ENCODE measurements at places on chromosomes 2 and 18.

DNA sequence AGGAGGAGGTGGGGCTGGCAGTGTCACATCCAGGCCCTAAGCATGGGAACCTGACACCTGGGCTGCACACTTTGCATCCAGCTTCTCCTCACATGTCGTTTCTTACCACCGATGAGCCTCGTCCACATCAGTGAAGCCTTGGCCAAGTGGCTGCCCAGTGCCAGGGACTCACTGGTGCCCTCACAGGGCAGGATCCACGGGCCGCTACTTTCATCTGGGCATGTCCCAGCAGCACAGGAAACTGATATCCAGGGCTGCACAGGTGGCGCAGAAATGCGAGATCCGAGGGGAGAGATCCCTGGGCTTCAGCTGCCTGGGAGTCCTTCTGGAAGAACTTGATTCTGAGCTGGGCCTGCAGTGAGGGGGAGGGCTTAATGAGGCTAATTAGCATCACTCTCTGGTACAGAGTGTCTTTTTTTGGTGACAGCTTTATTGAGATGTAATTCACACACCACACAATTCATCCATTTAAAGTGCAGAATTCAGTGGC, 291.6 kb upstream of the HDAC4 start:
- DNase-seq, result no peak

- no peak for DNase-seq
These were observed 12.8 kb upstream of the GBX2 start for GRCh38 chr2:236180831-236181453.

GRCh38 chr2:158153270-158154015, 51.8 kb downstream of the UPP2 start:
- no peak for DNase-seq

DNA sequence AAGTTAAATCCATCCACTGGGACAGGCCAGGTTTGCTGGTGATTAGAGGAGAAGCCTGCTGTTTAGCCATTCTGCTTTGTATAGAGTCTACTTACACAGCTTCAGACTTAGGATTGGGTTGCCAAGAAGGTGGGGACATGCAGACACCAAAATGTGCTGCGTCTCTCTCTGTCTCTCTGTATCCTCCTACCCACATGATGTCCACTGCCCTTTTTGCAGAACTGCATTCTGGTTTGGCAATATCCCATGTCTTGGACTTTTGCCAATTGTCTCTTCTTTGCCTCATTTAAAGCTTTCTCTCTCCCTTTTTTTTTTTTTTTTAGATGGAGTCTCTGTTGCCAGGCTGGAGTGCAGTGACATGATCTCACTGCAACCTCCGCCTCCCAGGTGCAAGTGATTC, 261.1 kb upstream of the FN1 start:
- DNase-seq, result no peak

DNA sequence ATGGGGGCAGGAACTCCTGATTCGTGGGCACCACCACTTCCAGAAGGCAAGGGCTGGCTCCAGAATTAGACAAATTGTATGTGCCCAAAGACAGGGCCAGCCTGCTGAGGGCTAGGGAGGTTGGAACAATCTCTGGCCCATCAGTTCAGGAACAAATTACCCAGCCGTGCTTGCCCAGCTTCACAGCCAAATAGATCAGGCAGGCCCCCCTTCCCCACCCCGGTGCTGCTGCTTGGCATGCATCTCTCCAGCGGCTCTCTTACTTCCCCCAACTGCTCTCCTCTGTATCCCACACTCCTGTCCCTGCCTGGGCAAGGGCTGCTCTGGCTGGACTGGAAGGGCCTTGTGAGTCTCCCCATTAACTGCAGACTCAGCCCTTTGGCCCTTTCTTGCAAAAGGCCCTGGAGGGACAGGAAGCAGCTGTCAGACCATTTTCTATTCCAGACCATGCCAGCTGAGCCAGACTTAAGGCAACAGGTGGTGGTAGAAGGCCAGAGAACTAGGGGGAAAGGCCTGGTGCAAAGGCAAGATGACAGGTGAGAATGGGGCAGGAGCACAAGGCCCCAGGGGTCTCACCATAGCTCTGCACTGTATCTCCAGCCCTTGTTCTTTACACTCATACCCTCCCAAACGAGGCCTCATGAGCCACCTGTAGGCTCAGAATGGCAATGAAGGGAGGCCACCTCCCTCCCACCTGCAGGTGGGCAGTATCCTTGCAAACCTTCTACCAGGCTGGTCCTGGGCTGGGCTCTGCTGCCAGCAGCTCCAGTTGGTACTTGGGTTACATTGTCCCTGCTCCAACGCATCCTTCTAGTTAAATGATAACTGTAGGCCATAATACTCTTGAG, 30.7 kb upstream of the ACAA2 start:
- DNase-seq, result no peak

DNA sequence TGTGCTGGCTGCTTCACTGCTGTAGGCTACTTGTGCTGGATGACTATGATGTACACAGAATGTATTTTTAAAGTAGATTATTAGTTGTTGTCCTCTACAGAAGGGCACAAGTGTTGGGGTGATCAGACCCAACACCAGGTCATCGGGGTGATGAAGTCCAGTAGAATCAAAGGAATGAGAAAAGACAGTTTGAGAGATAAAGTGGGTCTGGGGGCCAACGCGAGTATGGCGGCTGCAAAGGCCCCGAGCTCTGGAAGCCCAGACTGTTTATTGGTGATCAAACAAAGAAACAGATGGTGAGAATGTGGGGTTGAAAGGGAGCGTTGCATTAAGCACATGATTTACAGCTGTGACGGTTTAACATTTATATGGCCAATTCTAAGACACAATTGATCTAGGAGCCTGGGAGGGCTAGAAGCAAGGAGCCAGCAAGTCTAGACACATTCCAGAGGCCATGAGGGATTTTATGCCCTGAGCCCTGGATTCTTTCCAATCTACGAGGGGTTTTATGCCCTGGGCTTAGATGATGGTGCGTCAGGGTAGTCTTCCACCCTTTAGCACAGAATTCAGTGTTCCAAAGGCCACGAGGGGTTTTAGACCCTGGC, 153.5 kb downstream of the AGPS start:
- DNase-seq, result no peak

DNA sequence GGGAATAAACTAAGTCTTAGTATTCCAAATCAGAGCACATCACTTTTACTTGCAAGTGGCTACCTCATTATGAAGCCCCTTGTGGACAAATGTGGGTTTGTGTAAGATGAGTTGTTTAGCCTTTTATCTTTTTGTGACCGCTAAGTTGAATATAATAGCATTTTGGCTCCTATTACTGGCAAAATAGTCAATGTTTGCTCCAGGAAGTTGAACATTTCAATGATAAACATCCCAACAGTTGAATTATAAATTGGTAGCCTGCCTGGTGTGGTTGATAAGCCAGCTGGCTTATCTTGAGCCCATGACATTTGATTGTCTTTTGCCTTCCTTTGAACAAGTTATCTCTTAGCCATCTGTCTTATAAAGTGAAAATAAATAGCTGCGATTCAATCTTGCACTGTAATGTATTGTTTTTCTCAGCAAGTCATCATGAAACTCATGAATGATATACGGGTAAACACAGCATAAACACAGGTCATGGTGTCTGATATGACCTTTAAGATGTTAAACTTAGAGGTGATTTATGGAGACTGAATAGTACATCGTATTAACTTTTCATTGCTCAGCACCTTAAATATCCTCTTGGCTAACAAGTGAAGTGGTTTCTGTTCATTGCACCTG, 338.4 kb downstream of the SOCS6 start:
- no peak for DNase-seq

- no peak for DNase-seq
These were observed 85.0 kb downstream of the BOD1L2 start for GRCh38 chr18:57231864-57232263.

GRCh38 chr2:208222351-208222750, 32.5 kb downstream of the IDH1 start:
- no peak for DNase-seq

DNA sequence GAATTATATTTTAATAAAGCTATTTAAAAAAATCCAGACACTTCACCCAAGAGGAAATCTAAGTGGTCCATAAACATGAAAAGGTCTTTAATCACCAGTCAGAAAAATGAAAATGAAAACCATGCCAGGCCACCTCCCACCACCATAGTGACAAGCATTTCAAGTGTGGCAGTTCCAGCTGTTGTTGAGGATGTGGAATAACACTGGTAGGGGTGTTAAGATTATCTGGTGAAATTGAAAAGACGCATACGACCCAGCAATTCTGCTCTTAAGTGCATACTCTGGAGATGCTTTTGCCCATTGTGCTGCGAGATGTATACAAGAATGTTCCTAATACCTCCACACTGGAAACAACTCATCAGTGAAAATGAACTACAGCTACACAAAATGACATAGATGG, 82.2 kb downstream of the MSH2 start:
- no peak for DNase-seq

GRCh38 chr2:177806025-177806424, 266.6 kb downstream of the PDE11A start:
- no peak for DNase-seq

- DNase-seq, result no peak
These were observed 411 bp downstream of the NARS1 start for GRCh38 chr18:57621246-57621604.

DNA sequence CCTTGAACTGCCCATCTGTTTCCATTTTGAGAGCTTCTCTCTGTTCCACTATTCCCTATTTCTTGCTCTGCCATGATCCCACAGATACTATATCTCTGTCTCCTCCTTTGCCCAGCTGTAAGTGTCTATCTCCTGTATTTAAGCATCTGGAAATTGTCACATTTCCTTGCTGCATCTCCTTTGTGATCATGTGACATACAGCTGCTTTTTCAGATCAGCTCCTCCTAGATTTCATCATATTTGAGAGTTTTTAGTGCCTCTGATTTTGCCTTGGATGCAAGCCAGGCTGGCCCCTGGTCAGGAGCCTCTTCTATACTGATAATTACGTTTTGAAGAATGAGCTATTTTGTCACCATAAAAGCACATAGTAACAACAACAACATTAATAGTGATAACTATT, 131.7 kb upstream of the TNP1 start:
- peak; percentile 57 for DNase-seq

All from left ventricle myocardium inferior (tissue), 1 donor.